ENCODE measurements at places on chromosomes 6 and 20.

DNA sequence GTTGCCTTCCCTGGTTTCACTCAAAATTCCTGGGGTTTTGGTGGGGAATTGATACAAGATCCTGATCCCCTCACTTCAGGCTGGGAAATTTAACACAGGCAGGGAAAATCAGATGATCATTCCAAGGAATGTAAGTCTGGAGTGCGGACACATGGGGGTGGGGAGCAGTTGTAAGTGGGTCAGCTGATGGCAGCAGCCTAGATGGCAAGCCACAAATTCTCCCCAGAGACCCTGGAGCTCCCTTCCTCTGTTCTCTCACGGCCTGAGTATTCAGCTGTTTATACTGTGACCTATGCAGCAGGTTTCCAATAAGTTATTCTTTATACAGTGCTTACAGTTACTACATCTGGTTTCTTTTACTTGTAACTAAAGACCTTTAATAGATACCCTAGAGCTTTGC is 144.9 kb downstream of the SH3BGRL2 start:
- no peak for DNase-seq

- DNase-seq, result no peak
Observed at GRCh38 chr6:24795106-24795505, 3.6 kb downstream of the ARMH2 start.

- DNase-seq, result no peak
Observed at GRCh38 chr6:160393891-160394653, 45.9 kb downstream of the SLC22A3 start.

DNA sequence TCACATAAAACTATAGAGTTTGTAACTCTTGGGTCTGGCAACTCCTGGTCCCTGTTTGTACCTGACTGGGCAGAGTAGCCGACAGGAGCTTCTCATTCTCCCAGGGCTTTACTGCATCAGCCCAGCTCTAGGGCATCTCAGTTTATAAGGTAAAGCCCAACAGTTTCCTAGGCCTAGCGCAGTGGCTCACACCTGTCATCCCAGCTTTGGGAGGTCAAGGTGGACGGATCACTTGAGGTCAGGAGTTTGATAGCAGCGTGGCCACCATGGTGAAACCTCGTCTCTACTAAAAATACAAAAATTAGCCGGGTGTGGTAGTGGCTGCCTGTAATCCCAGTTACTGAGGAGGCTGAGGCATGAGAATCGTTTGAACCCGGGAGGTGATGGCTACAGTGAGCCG is 47.8 kb downstream of the ATP9A start:
- DNase-seq, result no peak

DNA sequence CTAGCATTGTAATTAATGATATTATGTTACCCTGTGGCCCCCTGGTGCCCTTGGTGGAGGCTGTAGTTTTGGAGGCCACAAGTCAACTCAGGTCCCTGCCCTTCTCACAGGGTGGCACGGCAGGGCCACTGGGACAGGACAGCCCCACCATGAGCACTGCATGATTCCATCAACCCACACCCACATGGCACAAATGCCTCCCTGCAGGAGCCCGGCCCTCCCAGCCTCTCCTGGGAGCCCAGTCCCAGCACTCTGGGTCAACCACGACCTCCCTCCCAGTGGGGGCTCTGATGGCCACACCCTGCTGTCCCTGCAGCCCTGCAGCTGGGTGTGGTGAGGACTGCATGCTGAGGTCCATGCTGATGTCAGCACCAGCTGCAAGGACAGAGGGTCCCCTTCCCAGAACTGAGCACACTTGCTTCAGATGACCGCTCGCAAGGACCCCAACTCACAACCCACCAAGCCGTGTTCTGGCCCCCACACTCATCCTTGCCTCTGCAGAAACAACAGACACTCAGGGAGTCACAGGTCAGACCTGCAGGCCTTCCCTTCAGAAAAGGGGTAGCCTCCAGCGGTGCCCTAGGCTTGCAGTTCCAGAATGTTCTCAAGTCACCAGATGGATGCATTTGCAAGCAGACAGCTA is 15.7 kb upstream of the CST7 start:
- no peak for DNase-seq

GRCh38 chr6:125519367-125519766 is 217.6 kb upstream of the HDDC2 start:
- no peak for DNase-seq

- no peak for DNase-seq
Observed at GRCh38 chr20:20518263-20518662, 150.4 kb downstream of the INSM1 start.

GRCh38 chr6:119463081-119463626 is 113.6 kb upstream of the MAN1A1 start:
- DNase-seq, result no peak

DNA sequence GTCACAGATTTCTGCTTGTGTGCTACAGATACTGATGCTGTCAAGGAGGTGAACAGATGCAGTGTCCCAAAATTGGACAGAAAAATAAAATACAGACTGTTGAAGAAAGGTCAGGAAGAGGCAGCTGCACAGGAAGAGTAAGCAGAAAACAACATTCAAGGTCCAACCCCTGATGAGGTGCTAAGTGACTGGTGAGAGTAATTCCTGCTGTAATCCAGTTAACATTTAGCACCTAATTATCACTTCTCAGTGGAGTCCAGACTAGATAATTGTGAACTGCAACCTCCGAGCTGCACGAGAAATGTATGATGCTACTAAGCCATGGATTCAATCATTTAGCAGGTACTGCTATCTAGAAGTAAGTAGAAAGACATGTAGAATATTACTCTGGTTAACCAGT is 36.3 kb upstream of the NRSN1 start:
- DNase-seq, result no peak

- DNase-seq, result no peak
Observed at GRCh38 chr20:7399114-7399513, 541.1 kb downstream of the HAO1 start.

- no peak for DNase-seq
Observed at GRCh38 chr20:16719421-16719820, 10.4 kb upstream of the SNRPB2 start.

GRCh38 chr6:41768545-41769308 is 11.0 kb downstream of the FRS3 start:
- peak; percentile 79 for DNase-seq

DNA sequence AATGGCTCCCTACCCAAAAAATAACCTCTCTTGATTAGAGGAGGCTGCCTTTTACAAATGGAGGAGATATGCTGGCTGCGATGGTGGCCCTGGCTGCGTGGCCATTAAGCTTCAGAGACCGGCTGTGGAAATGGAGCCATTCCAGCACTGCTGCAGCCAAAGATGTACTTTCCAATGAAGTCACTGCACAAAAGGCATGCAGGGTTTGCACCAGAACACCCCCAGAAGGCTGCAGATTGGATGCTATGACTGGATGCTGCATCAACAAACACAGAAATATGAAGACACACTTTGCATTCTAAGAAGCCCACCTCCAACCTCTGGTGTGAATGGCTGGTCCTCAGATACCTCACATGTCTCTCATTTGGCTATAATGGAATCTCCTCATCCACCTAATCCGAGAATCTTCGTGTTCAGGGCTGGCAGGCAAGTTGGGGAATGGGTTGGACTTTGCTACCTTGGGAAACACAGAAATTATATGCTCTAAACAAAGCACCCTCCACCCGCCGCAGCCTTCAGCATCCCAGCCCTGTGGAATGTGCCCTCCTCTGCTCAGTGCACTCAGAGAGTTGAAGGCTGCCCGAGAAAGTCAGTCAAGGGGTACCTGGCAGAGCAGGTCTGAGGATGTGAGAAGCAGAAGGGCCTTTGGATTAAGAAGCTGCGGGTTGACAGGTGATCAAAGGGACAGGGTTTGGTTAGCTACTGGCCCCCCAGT is 35.3 kb downstream of the APCDD1L start:
- DNase-seq, result no peak

DNA sequence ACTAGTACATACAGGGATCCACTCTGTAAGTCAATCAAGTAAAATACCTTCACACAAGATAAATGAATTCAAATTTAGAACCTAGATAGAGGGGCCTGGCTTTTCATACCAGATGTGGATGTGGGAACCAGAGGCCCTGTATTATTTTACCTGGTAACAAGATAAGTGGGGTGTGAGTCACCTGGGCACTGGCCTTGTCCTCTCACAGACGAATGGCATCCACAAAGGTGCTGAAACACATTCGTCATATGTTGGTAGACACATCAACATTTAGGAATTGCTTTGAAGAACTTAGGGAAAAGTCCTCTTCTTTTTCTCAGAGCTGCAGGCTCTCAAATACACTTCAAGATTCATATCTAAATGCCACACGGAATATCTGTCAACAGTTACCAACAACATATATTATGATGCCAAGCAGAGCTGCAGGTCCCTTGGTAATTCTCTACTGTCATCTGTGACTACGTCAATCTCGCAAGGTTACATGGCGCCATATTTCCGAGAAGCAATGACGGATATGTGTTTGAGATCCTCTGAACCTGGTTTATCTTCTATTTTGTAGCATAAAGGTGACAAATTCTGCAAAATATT is 618.6 kb downstream of the EPM2A start:
- no peak for DNase-seq

DNA sequence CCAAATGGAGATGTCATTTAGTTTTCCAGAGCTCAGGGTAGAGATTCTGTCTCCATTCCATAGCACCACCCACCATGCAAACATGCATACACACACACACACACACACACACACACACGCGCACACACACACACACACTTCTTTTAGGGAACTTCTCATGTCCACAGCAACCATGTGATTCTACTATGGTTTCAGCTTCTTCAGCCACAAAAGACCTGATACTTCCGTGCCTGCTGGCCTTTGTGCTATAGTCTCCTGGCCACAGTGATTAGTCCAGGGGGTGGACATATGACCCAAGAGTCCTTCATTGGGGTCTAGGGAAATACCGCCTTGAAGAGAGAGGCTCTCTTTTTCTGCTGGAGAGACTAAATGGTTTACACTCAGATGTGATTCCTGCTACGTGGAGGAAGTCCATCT is 53.5 kb downstream of the CARMIL1 start:
- DNase-seq, result peak; percentile 61

- no peak for DNase-seq
Observed at GRCh38 chr6:35810971-35811698, 6.0 kb downstream of the LHFPL5 start.

GRCh38 chr20:53171065-53171464 is 198.9 kb downstream of the TSHZ2 start:
- DNase-seq, result no peak

- peak; percentile 89 for DNase-seq
Observed at GRCh38 chr6:151289399-151290007, 49.7 kb downstream of the AKAP12 start.
